ENCODE measurements at places on chromosomes 2 and 18.

DNA sequence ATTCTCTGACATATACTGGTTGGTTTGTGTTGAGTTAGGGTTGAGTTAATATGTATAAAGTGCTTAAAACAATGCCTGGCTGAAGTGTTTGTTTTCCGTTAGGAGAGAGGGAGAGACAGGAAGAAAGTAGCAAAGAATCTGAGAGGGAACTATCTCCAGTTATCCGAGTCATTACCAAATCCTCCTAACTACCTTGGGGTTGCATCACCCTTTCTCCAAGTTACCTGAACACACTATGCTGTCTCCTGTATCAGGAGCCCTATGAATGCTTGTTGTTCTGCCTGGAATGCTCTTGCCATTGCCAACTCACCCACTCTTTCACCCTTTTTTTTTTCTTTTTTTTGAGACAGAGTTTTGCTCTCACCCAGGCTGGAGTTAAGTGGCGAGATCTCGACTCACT lies 47.9 kb upstream of the ITGAV start:
- no peak for DNase-seq

- DNase-seq: no peak
Measured at GRCh38 chr2:181573140-181573736, 83.7 kb downstream of the CERKL start.

DNA sequence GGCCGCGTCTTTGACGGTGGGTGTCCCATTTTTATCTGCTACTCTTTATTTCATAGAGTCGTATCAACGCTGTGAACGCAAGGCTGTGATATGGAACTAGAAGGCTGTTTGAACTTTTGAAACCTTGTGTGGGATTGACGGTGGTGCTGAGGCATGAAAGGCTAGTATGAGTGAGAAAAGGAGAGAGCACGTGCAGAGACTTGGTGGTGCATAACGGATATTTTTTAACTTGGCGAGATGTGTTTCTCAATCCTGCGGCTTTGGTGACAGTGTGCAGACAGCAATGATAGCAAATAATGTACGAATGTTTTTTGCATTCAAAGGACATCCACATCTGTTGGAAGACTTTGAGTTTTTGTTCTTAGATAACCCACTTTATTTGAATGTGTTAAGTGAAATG lies 6.2 kb downstream of the HES6 start:
- no peak for DNase-seq

DNA sequence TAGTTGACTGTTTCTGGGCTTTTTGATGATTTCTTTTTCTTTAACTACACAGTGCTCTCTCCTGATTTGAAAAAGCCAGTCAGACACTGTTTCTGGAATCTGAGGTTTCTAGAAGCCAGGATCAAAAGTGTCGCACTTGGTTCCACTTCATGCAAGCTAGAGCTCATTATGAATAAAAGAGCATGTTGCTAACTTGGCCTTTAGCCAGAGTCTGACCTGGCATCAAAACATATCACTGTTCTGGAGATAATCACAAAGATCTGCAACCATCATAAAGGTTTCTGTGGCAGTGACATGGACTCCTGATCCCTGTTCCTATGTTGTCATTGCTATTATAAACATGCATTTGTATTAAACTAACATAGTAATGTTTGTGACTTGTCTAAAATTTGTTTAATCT lies 76.1 kb upstream of the MAPRE2 start:
- no peak for DNase-seq

DNA sequence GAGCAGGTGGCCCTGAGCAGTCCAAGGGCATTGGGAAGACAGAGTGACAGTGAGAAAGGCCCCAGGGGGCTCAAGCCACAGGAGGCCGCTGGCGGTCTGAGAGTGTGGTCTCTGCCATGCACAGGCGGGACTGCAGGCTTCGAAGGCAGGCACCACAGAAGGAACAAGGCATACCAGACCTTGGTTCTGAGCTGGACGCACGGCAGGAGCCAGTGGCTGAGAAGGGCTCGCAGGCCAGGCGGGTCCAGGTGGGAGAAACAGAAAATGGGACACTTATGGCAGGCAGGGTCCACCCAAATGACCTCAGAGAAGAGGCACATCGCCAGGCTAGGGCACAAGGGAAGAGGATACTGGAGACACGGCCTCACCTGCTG lies 14.9 kb downstream of the HJURP start:
- DNase-seq: no peak

DNA sequence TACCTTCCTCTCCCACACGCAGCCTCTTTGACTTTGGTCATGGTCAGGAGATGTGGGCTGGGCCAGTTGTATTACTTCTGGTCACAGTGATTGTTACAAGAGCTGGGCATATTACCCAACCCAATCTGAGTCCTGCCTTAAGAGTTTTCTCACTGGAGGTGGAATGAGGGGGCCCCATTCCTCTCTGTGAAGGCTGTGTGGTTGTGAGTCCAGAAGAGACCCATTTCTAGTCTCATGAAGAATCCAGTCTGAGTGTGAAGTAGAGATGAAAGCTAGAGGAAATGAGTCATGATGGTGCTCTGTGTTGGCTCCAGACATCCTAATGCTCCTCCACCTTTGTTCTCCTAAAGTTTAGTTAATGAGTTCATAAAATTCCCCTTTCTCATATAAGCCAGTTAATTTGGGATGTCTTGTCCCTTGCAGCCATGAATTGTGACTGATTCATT lies 50.8 kb upstream of the RASGRP3 start:
- no peak for DNase-seq

DNA sequence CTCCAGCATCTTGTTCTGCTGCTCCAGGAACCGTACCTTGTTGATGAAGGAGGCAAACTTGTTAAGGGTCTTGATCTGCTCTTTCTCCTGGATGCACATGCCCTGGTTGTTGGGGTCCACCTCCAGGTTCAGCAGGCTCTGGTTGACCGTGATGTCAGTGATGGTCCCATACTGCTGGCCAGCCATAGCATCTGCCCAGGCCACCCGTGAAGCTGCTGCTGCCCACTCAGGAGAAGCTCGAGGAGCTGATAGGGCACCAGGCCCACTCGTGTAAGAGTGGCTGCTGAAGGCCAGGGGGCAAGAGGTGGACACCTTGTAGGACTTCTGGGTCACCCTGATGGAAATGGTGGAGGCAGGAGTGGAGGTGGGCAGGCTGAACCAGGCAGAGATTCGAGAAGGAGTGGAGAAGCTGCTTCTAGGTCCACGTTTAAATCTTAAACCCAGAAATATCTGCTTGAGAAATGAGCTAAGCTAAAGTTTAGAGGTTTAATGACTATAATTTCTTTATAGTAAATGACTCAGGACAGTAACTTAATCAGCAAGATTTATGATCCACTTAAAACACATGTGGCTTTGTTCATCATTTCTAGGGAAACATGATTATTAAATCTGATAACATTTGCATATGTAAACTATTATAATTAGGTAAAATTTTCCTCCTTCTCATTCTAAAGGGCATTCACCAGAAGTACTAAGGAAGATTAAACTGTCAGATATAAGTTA lies 358.7 kb upstream of the SETBP1 start:
- DNase-seq: no peak

DNA sequence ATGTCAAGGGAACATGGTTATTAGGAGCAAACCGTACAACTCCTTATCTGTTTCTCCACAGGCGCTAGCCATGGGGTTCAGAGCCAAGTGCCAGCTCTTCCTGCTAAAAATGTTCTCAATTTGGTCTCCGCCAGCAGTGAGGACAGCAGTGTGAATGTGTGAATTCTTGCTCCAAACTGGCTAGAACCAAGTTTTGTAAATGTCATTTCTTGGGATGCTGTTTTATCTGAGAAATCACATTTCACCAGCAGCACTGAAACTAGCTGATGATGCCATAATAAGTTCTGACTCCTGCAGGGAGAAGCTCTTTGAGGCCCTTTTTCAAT lies 140.6 kb upstream of the LGALSL start:
- DNase-seq: no peak
